Stimulated activated CD4-positive, alpha-beta T cell treated with anti-CD3 and anti-CD28 coated beads, Interleukin-12 subunit alpha, Interleukin-12 subunit beta, amount 100 ng/mL, for 48 hours (primary cell): ENCODE measurements at places on chromosomes 16 and 17.

GRCh38 chr16:83933885-83934683 is 19.0 kb upstream of the OSGIN1 start:
- no peak for DNase-seq

- no peak for DNase-seq
These were observed 78.0 kb downstream of the YPEL2 start for GRCh38 chr17:59409336-59410048.

DNA sequence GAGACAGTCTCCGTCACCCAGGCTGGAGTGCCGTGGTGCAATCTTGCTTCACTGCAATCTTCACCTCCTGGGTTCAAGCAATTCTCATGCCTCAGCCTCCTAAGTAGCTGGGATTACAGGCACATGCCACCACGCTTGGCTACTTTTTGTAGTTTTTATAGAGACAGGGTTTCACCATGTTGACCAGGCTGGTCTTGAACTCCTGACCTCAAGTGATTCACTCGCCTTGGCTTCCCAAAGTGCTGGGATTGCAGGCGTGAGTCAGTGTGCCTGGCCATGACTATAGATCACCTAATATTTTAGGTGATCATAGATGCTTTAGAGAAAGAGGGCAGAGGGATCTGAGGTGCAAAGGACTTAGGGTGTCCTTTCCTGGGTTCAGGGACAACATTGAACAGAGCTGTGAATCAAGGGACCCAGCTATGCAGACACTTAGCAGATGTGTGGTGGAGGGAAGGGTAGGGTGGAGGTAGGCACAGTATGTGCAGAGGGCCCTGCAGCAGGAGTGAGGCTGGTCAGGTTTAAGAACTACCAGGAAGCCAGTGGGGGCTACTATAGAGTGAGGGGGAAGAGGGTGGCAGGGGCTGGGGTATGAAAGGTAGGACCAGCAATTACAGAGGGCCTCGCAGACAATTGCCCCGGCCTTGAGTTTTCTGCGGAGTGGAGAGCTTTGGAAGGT is 116.5 kb downstream of the CMIP start:
- DNase-seq, result no peak

GRCh38 chr16:56614549-56614991 is 6.2 kb downstream of the MT2A start:
- DNase-seq, result no peak

- no peak for DNase-seq
These were observed 178.3 kb upstream of the CHMP6 start for GRCh38 chr17:80813318-80813717.

GRCh38 chr17:77329741-77330531 is 189.2 kb downstream of the SEC14L1 start:
- no peak for DNase-seq

DNA sequence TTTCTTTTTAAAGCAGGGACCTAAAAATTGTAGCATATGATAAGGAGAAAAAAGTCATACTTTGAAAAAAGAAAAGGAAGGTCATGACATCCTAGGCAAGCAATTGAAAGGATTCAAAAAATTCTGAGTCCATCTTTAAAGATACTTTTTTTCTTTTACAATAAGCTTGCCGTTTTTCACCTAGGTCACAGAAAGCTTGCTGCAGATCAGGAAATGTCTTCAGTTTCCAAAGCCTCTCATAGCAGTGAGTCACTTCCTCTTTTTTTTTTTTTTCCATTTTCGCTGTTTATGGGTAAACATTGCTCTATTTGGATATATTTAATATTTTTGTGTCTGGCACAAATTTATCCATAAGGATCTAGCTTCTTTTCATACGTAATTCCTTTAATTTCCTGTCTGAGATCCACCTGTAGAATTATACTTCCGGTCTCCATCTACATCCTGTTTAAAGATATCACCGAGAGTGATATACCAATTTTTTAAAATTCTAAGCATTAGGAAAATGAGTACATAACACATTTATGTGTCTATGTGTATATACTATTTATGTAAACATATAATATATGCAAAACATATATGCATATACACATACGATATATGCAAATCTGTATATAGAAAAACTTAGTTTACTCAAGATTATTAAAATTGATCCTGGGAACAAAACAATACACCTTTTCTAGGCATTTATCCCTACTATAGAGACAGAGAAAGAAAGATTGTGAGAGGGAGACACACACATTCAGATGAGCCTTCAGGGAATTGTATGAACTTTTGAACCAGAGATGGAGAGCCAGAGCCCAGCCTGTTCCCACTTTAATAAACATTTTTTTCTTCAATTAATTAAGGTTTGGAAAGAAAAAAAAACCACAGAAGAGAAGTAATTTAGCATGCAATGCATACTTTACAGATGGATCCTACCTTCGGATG is 134.4 kb downstream of the SKAP1 start:
- DNase-seq, result no peak

DNA sequence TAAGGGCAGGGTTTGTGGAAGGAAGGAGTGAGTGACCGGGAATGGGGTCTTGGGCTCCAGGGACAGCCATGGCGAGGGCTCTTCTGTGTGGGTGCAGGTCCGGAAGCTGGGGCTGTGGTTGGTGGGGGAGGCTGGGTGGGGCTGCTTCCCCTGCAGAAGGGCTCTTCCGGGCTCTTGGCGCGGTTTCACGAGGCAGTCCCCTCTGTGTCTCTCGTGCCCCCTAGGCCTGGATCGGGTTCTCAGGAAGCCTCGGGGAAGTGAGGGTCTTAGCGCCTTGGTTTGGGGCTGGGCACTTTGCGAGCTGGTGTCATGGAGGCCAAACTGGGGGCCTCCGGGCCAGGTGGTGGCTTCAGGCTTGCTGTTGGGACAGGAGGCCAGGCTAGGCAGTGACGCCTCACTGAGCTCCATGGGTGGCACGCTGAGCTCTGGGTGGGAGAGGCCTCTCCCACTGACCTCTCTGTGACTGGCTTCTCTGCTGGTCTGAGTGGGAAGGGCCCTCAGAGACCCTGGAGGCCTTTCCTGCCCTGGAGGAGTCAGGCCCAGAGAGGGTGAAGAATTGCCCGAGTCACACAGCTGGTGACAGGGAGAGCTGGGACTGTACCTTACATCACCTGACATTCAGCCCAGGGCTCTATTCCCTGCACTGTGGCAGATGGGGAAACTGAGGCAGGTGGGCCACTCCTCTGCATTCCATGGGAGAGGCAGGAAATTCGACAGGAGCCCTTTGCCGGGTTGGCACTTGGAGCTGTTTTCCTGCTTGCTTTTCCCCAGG is 8.2 kb downstream of the ADCY7 start:
- no peak for DNase-seq

DNA sequence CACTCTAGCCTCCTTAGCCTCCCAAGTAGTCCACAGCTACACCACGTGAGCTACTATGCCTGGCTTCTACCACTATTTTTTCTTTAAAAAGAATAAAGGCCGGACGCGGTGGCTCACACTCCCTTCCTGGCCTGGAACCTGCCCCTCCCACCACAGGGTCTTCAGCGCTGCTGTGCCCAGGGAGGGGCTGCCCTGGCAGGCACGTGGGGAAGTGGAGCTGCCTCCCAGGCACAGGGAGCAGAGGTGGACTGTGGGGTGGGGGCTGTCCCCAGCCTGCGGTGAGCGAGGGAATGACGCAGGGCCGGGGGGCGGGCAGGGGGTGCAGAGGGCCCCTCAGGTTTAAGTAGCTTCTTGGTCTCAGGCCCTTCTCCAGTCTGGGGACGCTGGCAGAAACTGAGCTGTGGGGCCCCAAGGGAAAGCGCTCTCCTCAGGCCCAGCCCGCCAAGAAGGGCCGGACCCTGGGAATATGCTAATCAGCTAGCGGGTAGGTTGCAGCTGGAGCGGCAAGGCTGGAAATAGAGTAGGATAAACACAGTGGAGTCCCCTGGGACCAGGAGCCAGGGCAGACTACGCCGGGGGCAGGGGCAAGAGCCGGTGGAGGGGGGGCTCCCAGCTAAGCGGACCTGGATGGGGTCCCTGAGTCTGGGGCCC is 46.8 kb downstream of the TIMM22 start:
- DNase-seq, result no peak

DNA sequence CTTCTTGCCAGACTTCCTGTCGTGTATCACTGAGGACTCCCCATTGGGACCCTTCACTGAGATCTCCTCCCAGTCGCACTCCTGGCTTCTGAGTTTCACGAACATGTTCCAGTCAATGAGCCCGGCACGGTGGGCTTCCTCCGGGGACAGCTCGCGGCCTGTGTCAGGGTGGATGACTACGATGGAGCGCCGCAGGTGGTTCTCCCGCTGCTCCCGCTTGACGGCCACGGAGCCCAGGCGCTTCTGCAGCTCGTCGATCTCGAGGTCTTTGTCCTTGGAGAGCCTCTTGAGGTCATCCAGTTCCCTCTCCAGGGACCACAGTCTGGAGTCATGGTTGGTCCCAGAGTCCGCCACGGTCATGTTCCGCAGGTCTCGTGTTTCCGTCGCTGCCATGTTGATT is 36.2 kb downstream of the UBN1 start:
- no peak for DNase-seq

- DNase-seq, result peak; percentile 14
These were observed 3.8 kb upstream of the CHD3 start for GRCh38 chr17:7884581-7885366.

- DNase-seq, result no peak
These were observed 5.4 kb upstream of the SLC5A2 start for GRCh38 chr16:31477220-31478216.

GRCh38 chr17:43367737-43368242 is 31.0 kb upstream of the ARL4D start:
- DNase-seq, result peak; percentile 52
